ENCODE measurements at places on chromosomes 11 and 22.

DNA sequence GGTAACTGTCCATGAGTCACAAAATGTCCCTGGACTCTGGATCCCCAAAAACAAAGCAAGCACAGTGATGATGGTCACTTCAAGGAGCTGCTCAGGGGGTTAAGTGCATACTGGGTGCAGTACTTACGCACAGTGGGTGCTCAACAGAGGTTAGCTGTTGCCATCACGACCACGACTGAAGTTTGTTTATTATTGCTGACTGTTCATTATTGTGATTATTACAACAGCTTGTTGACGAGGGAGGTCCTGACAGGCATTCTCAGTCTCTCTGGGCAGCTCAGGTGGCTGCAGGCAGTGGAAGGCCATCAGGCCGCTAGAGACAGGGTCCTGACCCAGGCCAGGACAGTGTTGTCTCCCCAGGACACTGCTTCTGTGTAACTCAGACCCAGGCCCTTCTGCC, 418.8 kb downstream of the SHANK2 start:
- H3K4me1 ChIP-seq, result no peaks in the 10 kb centered on the region
- H3K36me3 ChIP-seq, result no peaks in the 10 kb centered on the region
- H3K27ac ChIP-seq, result no peak overlapping the region
- no peak for DNase-seq
- H3K4me3 ChIP-seq, result no peak overlapping the region
- H3K27me3 ChIP-seq, result no peaks in the 10 kb centered on the region

DNA sequence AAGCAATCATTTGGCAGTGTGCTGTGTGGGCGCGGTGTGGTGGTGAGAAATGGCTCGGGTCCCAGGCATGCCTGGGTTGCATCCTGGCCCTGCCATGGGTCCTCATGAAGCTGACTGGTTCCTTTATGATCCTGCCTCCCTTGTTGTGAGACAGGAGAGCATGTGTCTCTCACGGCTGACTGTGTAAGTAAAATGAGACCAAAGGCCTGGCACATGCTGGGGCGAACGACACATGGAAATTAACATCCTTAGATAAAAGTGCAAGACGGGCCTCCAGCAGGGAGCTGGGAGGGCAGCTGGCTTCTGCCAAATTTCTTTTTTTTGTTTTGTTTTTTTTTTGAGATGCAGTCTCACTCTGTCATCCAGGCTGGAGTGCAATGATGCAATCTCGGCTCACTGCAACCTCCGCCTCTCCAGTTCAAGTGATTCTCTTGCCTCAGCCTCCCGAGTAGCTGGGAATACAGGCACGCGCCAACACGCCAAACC, 9.4 kb upstream of the FBLN1 start:
- H3K27me3 ChIP-seq, result peaks cover 5% of the 10 kb centered on the region
- H3K4me1 ChIP-seq, result peaks cover 2% of the 10 kb centered on the region
- no peaks in the 10 kb centered on the region for H3K36me3 ChIP-seq
- DNase-seq, result no peak
- no peak overlapping the region for H3K4me3 ChIP-seq

GRCh38 chr22:42001706-42002105, 3.1 kb downstream of the WBP2NL start:
- H3K27me3 ChIP-seq, result peaks cover 18% of the 10 kb centered on the region
- DNase-seq, result no peak
- H3K4me3 ChIP-seq, result no peak overlapping the region
- peaks cover 7% of the 10 kb centered on the region for H3K36me3 ChIP-seq
- peaks cover 15% of the 10 kb centered on the region for H3K4me1 ChIP-seq
- no peak overlapping the region for H3K27ac ChIP-seq

DNA sequence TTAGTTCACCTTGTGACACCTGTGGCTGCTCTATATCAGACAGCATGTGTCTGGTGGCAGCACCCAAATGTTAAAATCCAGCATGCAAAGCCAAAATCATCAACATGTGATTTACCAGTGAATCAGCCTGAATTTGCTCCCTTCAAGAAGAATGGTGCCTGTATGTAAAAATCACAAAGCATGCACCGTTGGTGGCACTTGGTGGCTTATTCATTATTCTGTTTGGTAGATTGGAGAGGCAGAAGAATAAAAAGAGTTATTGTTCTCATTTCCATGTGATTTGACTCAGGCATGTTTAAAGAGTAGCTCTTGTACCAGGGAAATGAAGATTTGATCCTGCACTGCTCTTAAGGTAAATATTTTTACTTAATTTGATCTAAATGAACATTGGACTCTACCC, 143.9 kb upstream of the MPPED2 start:
- H3K4me3 ChIP-seq, result no peak overlapping the region
- no peak overlapping the region for H3K27ac ChIP-seq
- H3K36me3 ChIP-seq, result no peaks in the 10 kb centered on the region
- H3K4me1 ChIP-seq, result no peaks in the 10 kb centered on the region

DNA sequence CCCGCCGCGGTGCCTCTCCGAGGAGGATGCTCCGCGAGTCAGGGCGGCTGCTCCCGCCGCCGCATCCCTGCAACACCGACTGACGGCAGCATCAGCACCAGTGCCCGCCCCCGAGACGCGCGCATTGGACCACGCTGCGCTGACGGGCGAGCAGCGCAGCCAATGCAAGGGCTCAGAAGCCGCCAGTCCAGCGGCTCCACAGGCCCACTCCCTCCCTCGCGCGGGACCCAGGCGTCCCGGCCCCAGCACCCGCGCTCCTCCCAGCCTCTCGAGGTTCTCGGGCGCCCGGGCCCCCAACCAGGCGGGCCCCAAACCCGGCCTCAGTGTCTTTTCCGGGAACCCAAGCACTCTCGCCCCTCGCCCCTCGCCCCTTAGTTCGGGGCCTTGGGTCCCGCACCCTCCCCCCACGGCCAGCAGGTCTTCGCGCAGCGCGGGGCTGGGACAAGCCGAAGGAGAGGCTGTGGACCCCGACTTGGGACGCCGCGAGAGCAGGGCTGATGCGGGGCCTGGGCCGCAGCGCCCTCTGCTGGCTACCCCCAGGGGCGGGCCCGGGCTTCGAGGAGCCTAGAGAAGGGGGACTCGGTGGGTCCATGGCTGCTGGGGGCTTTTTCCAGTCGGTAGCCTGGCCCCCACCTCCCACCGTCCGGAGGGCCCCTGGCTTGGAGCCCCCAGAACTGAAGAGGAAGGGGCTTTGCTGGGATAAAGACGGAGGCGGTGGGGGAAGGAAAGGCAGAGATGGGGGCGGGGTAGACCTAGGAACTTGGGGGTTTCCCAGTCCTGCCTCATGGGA, at the start of gene NRXN2:
TSS of gene NRXN2 (minus strand) at position 81 of the 790 bp plus-strand sequence. CDS start 9,498 bp downstream, outside the sequence.
- H3K36me3 ChIP-seq, result peaks cover 11% of the 10 kb centered on the region
- H3K27me3 ChIP-seq, result peaks cover 27% of the 10 kb centered on the region
- peak; percentile 89 for DNase-seq

DNA sequence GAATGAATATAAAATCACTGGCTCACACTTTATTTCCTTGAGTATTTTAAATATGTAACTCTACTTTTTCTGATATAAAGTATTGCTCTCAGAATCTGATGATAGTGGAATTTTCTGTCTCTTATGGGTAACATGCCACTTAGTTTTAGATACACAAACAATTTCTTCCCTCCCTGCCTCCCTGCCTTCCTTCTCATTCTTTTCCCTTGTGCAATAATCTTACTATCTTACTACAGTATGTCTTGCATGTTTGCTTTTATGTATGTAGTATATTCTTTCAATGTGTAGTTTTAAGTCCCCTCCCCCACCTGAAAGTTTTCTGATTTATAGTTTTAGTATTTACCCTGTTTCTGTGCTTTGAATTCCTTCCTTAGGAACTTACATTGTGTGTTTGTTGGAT, 48.4 kb downstream of the INSC start:
- H3K27me3 ChIP-seq, result peaks cover 21% of the 10 kb centered on the region
- H3K27ac ChIP-seq, result no peak overlapping the region
- H3K4me3 ChIP-seq, result no peak overlapping the region
- no peaks in the 10 kb centered on the region for H3K36me3 ChIP-seq
- no peak for DNase-seq

- H3K4me3 ChIP-seq, result no peak overlapping the region
- no peak overlapping the region for H3K27ac ChIP-seq
- peaks cover 6% of the 10 kb centered on the region for H3K27me3 ChIP-seq
- no peak for DNase-seq
- H3K36me3 ChIP-seq, result no peaks in the 10 kb centered on the region
These were observed 11.0 kb downstream of the HTR3A start for GRCh38 chr11:113985906-113986305.

- H3K4me1 ChIP-seq, result peaks cover 67% of the 10 kb centered on the region
- no peaks in the 10 kb centered on the region for H3K27me3 ChIP-seq
- DNase-seq, result no peak
- peak overlapping the region; percentile 92 for H3K4me3 ChIP-seq
- peak overlapping the region; percentile 92 for H3K27ac ChIP-seq
These were observed 2.3 kb downstream of the RHOG start for GRCh38 chr11:3838504-3838903.

DNA sequence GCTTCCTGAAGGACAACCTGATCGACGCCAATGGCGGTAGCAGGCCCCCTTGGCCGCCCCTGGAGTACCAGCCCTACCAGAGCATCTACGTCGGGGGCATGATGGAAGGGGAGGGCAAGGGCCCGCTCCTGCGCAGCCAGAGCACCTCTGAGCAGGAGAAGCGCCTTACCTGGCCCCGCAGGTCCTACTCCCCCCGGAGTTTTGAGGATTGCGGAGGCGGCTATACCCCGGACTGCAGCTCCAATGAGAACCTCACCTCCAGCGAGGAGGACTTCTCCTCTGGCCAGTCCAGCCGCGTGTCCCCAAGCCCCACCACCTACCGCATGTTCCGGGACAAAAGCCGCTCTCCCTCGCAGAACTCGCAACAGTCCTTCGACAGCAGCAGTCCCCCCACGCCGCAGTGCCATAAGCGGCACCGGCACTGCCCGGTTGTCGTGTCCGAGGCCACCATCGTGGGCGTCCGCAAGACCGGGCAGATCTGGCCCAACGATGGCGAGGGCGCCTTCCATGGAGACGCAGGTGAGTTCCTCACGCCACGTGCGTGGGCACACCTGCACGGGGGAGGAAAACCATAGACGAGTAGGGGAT, 1.5 kb downstream of the BCR start:
- H3K27ac ChIP-seq, result peak overlapping the region; percentile 36

DNA sequence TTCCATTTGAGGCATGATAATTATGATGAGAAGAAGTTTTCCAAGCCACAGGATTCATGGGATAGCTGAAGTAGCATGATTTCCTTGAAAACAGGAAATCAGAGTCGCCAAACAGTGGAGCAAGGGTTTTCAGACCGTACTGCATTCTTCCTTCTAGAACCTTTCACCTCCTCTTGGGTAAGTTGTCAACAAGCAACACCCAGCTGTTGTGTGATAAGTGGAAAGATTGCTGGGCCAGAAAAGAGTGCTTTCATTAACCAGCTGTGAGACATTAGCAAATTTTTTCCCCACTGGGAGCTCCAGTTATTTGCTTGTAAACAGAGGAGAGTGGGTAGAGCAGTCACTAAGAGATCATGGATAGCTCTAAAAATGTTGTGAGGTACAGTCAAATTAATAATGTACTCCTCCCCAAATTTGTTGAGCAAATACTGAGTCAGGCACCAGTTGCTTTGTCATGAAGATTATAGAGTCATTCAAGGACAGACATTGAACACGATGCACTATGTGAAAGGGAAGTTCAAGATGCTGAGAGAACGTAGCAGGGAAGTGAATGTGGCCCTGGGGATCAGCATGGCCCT, 11.7 kb upstream of the MPEG1 start:
- peaks cover 9% of the 10 kb centered on the region for H3K27me3 ChIP-seq
- no peak overlapping the region for H3K27ac ChIP-seq
- no peaks in the 10 kb centered on the region for H3K36me3 ChIP-seq
- H3K4me3 ChIP-seq, result no peak overlapping the region
- DNase-seq, result no peak

- H3K27me3 ChIP-seq, result peaks cover 14% of the 10 kb centered on the region
- no peak for DNase-seq
- no peak overlapping the region for H3K27ac ChIP-seq
- no peaks in the 10 kb centered on the region for H3K4me1 ChIP-seq
- H3K4me3 ChIP-seq, result no peak overlapping the region
These were observed 28.4 kb upstream of the PAMR1 start for GRCh38 chr11:35553831-35554230.

DNA sequence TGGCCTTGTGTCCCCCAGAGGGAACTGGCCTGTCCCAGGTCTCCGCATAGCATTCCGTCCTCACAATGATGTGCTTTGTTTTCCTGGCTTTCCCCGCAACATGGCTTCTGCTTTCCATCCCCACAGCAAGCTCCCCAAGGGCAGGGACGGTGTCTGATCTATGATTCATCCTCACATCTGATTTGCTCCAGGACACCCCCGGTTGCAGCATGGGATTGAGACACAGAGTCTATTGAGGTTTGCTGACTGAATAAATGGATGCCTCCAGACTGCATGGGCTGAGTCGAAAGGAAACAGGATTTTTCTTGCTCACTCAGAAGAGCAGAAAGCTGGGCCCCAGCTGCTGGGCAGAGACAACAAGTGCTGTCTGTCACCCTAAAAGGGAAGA, 40.2 kb downstream of the LMO1 start:
- no peak overlapping the region for H3K27ac ChIP-seq
- peaks cover 7% of the 10 kb centered on the region for H3K27me3 ChIP-seq

- no peaks in the 10 kb centered on the region for H3K27me3 ChIP-seq
- H3K36me3 ChIP-seq, result peaks cover 60% of the 10 kb centered on the region
- H3K27ac ChIP-seq, result no peak overlapping the region
- no peak for DNase-seq
- H3K4me1 ChIP-seq, result peaks cover 39% of the 10 kb centered on the region
- no peak overlapping the region for H3K4me3 ChIP-seq
These were observed 57.2 kb downstream of the SPECC1L start for GRCh38 chr22:24327832-24328231.

- no peak for DNase-seq
- no peaks in the 10 kb centered on the region for H3K36me3 ChIP-seq
- no peaks in the 10 kb centered on the region for H3K4me1 ChIP-seq
- H3K27ac ChIP-seq, result no peak overlapping the region
These were observed 12.4 kb upstream of the SWAP70 start for GRCh38 chr11:9651481-9651880.

DNA sequence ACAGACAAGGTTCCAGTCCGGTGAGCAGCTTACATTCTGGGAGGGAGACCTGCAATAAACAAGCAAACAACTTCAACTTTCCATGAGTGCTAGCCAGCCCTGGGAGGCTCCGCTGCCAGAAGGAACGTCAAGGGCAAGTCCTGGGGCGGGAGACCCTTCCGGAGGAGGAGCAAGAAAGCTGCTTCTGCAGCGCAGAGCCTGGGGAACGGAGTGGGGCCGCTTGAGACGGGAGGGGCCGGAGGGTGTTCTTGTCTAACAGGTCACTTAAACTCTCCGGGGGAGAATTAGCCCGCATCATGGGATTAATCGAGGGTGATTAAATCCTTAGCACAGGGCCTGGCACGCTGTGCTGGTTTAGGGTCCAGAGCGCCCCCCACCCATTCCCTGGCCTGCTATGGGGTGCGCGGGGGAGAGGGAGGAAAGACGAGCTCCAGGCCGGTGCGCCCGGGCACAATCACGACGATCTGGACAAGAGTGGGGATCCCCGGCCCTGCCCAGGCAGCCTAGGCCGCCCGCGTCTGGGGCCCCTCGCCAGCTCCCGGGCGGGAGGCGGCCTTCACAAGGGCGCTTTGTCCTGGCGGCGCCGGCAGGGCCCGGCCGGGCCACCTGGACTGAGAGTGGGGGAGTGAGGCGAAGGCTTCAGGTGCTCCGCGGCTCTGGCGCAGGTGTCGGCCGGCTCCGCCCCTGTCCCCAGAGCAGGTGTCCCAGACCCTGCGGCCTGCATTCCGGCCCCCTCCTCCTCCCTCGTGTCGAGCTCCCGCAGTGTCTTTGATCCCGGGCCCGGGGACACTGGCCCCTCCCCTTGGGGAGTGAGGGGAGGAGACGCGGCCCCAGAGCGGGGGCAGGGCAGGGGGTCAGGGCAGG, 663 bp upstream of the LARGE2 start:
- H3K4me3 ChIP-seq, result peak overlapping the region; percentile 25
- no peak for DNase-seq
- peaks cover 18% of the 10 kb centered on the region for H3K27me3 ChIP-seq
- no peak overlapping the region for H3K27ac ChIP-seq
- no peaks in the 10 kb centered on the region for H3K36me3 ChIP-seq
- peaks cover 35% of the 10 kb centered on the region for H3K4me1 ChIP-seq

All from activated CD8-positive, alpha-beta T cell treated with anti-CD3 and anti-CD28 coated beads, Interleukin-2, amount 10 ng/mL, durations not matched to agents 7 days and 5 days (primary cell).